ENCODE measurements at places on chromosomes 4 and X.

DNA sequence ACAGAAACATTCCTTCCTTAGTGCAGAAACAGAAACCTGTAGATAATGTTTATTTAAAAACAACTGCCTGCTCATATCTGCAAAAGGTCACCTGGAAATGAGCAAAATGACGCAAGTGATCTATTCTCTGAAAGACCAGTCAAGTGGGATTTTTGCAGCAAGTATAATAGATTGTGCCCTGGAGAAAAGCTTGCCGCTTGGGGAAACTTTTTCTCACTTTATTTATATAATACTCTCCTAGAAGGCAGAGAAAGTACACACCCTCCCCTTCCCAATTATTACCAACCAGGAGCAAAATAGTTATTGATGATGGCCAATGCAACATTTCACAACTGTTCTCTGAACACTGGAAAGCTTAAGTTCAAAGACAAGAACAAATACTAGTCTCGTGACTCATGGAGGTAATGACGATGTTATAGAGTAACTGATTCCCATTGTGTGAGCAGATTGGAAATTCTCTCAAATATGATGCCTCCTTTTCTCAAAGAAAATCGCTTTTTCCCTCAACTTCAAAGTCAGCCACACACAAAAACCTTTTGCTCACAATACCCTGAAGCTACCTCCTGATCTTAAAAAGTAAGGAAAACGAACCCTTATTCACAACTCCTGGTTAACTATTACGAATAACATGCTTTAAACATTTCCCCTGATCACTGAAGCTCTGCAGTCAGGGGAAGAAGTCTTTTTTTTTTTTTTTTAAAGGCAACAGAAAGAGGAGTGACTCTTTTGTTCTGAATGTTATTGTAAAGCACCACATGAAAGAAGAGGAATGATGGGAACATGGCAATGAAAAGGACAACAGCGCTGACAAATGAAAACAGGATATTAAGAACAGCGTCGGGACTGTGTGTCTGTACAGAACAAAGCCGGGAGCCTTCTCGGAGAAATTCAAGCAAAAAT, 41.0 kb downstream of the MID1 start:
- no peak for DNase-seq

DNA sequence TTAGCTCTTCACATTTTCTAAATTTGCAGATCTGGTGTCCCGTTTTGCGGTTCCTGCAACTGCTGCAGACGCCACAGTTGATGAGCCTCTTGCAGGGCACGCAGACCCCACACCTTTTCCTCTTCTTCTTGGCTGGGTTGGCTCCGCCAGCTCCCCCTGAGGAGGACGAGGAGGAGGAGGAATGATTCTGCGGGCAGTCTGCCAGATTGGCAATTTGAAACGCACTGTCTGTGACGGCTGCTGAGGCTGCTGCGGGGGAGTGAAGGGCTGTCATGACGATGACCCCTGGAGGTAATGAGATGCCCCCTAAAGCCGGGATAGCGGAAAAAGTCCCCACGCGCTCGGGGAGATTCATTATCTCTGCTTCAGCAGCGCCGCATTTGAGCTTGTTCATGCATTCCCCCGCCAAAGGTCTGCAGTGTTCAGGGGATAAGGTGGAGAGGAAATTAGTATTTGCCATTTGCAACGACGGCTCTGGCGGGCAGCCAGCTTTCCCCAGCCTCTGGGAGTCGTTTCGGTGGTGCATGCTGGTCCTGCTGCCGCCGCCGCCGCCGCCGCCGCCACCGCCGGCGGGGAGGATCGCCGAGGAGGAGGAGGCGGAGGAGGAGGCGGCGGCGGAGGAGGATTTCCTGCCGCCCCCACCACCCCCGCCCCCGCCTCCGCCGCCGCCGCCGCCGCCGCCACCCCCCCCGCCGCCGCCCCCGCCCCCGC, 3.8 kb downstream of the CXXC4 start:
- DNase-seq = no peak

GRCh38 chr4:2041239-2042130, 17.6 kb upstream of the NAT8L start:
- DNase-seq = peak; percentile 81

DNA sequence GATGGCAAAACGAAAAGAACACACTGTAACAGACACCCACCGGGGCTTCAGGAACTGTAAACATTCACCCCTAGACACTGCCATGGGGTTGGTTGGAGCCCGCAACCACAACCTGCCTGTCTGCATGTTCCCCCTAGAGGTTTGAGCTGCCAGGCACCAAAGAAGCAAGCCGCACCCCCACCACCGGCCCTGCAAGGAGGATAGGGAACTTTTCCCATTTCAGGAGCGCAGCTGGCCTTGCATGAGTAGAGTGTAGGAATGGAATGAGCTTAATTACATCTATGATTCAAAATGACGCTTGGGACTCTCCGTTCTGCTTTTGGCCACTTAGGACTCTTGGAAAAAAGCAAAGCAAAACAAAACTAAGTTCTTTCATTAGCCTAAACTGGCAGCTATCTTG, 243.6 kb upstream of the CTSO start:
- no peak for DNase-seq

DNA sequence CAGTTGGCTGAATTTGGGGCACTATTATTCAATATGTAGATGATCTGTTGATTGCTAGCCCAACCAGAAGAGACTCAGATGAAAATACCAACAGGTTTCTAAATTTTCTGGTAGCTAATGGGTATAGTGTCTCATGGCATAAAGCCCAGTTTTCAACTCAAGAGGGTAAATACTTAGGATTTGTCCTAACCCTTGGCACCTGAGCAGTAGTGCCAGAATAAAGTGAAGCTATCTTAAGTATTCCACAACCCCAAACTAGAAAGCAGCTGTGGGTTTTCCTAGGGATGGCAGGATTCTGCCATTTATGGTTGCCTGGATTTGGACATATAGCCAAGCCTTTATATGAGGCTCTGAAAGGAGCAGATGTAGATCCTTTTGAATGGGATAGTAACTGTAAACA, 119.0 kb downstream of the AGTR2 start:
- no peak for DNase-seq

DNA sequence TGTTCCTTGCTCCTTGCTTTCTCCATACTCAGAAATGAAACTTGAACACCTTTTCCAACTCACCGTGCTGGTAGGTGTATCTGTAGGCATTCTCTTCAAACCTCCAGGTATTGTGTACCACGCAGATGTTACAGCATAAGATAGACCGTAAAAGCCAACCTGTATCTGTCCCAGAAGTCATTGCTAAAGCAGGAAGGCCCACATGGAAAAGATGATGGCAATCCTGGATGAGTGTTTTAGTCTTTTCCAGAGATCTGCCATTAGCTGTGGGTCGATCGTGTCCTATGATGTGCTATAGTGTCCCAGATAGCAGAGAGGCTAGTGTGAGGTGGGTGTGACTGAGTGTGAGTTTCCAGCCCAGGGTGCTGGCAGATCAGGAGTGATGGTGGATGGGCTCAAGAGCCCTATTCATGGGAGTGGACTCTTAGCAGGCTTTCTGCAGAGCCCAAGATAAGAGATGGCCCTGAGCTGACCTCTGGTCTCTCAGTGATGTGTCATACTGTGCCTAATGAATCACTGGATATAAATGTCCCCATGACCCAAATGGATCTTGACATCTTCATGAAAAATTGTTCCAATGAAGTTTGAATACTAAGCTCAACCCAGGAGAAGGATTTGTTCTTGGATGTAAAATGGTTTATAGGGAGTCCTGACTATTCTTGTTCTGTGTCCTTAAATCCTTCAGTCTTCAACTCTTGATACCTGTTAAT, 69.1 kb upstream of the WDR1 start:
- no peak for DNase-seq

Measured in stimulated activated CD8-positive, alpha-beta memory T cell treated with anti-CD3 and anti-CD28 coated beads, Interleukin-15, amount 100 ng/mL, for 24 hours (primary cell).